Hematopoietic multipotent progenitor cell (in vitro differentiated cells): ENCODE measurements at places on chromosomes 3 and 15.
A peak's percentile ranks its signal among the peaks of the same experiment; 100 is the strongest.

DNA sequence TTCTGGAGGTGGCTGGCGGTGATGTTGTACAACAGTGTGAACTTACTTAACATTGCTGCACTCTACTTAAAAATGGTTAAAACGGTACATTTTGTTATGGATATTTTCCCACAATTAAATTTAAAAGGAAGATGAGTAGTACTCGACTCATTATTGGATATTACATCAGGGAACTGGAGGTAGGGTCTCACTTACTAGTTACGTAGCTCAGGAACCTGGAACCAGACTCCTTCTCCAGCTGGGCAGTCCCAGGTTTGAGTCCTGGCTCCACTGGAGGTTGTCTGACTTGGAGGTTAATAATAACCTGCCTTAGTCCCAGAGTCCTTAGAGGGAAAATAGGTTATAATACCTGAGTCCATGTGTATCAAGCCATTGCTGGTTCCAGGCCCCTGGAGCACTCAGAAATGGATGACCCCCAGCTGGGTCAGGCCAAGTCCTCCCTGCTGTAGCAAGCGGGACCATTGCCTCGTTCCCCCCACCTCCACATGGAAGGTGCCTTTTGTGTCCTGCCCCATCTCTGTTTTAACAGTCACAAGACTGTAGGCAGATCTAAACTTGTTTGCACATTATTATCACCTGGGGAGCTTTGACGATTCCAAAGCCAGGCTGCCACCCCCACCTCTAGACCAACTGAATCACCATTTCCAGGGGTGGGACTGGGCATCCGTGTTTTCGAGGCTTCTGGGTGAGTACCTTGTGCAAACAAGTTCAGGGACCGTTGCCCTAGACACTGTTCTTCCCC is 126.6 kb downstream of the IGF1R start:
- DNase-seq, result no peak

DNA sequence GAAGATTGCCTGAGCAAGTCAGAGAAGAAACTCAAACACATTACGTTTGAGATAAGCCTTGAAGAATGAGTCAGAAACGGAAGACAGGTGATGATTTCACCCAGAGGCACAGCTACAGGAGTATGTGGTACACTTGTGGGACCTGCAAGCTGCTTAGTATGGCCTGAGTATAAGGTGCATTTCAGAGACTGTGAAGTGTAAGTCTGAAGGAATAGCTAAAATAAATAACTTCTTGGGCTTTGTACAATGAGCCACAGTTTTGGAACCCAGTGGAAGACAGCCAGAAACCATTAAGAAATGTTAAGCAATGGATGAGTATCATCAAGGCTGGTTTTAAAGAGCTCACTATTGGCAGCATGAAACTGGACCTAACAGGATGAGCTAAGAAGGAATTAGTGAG is 826.2 kb downstream of the ROBO1 start:
- no peak for DNase-seq

DNA sequence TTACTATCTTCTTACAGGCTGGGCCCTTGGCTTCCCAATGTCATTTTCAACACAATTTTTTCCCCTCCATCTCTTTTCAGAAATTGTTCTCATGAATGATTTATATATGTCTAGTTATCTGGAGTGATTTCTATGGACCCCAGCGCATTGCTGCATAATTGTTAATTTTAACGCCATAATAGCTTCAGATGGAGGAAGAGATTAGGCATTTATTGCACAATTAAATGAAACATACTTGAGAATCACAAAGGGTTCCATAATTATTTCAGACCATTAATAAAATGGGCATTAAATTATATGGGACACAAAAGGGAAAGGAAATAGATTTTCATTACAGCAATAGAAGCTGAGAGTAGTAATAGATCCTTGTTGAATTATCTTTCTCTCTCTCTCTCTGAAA is 70.3 kb upstream of the SOX14 start:
- no peak for DNase-seq

- DNase-seq, result no peak
Observed at GRCh38 chr3:170724599-170725280, 138.9 kb upstream of the SLC7A14 start.

DNA sequence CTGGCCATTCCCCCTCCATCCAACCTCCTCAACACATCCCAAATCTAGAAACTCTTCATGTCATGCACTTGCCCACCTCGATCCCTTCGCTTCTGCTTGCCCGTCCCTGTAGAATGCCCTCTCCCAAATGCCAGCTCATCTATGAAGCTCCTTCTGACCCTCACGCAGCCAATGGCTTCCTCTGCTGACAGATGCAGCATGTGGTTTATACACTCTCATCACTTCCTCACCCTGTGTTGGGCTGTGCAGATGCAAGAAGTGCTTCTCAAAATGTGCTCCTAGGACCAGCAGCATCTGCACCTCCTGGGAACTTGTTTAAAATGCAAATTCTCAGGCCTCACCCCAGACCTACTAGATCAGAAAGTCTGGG is 51.7 kb downstream of the SEMA5B start:
- DNase-seq, result peak; percentile 17

- DNase-seq, result no peak
Observed at GRCh38 chr3:132784502-132785025, 62.4 kb upstream of the NPHP3 start.

GRCh38 chr15:80997692-80998091 is 3.0 kb upstream of the TLNRD1 start:
- no peak for DNase-seq
